Bronchial epithelial cell (primary cell): ENCODE measurements at places on chromosomes 12 and 14.

DNA sequence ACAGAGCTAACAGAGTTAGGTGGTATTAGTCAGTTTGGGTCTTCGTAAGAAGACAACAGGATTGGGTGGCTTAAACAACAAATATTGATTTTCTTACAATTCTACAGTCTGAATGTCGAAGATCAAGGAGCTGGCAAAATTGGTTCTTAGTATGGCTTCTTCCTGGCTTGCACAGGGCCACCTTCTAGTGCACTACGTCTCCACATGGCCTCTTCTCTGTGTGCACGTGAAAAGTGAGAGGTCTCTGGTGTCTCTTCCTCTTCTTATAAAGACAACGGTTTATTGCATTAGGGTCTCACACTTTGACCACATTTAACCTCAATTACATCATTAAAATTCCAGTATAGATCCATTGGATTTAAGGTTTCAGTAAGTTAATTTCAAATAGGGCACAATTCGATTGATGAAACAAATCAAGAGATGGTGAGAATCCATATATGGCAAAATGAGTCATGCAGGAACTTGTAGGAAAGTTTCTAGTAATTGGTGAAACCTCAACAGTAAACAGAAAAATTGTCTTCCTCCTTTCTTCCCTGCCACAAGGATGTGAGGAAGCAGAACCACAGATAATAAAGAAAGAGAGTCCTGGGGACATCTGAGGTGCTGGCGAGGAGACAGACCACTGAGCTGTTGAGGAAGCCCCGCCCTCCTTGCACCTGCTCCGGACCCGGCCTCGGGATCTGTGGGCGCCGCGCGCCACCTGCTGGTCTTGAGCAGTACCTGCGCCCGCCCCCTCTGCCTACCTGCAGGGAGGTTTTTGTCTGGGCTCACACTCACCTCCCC is 846.7 kb downstream of the TMEM121 start:
- no peak for DNase-seq

GRCh38 chr12:104462931-104463339 is 6.2 kb downstream of the CHST11 start:
- no peak for DNase-seq

GRCh38 chr14:100333311-100333710 is 10.2 kb downstream of the SLC25A47 start:
- no peak for DNase-seq

- no peak for DNase-seq
Measured at GRCh38 chr12:92444763-92445162, 258.0 kb upstream of the PLEKHG7 start.

DNA sequence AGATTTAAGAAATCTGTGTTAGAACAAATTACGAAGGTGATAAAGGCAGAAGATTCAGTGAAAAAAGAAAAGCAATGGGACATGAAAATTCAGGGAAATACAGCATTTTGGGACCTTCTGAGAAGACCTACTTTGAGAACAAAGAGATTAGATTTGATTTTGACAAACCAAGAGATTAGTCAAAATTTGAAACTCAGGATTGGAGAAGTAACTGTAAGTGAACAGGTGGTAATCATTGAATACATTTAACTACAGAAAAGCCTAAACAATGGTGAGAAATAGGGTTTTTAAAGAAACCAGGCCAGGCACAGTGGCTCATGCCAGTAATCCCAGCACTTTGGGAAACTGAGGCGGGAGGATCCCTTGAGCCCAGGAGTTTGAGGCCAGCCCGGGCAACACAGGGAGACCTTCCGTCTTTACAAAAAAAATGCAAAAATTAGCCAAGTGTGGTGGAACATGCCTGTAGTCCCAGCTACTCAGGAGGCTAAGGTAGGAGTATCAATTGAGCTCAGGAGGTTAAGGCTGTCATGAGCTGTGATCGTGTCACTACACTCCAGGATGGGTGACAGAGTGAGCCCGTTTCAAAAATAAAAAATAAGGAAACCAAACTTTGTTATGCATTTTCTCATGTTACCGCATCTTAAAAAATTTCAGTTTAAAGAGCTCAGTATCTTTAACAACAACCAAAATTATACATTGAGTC is 8.9 kb upstream of the SAV1 start:
- DNase-seq, result no peak

DNA sequence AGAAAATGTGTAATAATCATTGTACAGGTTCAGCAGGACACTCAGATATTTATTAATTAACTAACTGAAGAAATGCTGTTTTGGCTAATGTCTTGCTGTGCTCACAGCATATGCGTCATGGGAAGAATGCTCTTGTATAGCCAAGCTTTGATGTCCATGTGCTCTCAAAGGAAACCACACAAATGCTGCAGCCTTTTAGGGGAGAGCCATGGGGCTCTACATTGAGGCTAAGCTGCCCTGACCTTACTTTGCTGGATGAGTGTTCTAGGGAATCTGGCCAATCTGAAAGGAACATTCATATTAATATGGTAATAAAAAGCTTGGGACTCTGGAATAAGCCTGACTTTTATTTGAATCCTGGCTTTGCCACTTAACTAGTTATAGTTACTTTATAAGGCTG is 9.5 kb upstream of the CRADD start:
- no peak for DNase-seq

DNA sequence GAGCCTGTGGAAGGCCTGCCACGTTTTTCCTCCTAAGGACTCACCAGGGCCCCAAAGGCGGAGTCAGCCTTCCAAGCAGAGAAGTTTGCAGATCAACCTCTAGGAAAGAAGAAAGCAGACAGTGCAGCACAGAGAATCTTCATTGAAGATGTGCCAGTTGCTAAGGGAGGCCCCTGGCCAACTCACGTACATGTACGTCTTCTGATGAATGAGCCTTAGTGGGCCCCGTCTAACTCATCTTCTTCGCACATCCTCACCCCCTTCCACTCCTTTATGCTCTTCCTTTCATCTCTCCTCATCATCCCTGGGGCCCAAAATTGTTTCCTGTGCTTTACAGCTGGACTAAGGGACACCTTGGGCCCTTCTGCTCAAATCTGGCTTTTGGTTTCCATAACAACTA is 703.0 kb upstream of the TBX3 start:
- DNase-seq, result no peak

DNA sequence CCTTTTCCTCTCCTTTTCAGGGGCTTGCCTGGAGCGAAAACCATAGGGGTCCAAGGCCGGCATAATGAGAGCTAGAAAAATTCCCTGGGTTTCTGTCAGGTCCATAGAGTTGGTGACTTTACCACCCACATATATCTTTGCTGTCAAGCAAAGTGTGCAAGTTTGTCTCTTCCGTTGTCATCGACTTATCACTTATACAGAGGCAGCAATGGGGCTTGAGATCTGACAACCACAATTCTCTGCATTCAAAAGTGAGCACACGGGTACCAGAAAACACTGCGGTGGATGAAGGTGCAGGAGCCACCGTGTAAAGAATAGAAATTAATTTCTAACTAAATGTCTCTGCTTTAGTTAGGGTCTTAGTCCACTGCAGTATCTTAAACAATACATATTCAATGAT is 162.3 kb downstream of the DAD1 start:
- no peak for DNase-seq

GRCh38 chr14:68486809-68487208 is 306.1 kb downstream of the ZFP36L1 start:
- DNase-seq, result no peak

GRCh38 chr14:93368996-93369712 is 22.2 kb downstream of the COX8C start:
- no peak for DNase-seq

DNA sequence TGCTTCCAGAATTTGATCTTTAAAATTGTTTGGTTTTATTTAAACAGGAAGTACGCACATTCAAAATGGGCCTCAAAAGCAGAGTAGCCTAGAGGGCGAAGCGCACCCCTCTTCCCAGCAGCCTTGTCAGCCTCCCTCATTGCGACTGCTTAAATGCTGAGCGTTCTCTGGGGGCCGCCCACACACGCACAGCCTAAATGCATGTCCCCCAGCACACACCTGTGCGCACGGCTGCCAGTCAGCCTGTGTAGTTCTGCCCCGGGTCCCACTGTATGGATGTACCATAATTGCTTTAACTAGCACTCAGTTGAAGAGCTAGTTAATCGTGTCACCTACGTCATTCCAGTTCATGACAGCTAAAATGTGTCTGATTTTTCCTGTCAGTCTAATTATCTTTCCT is 79.3 kb downstream of the TESC start:
- DNase-seq, result no peak

- peak; percentile 91 for DNase-seq
Measured at GRCh38 chr14:90870950-90871604, 54.8 kb upstream of the TTC7B start.

DNA sequence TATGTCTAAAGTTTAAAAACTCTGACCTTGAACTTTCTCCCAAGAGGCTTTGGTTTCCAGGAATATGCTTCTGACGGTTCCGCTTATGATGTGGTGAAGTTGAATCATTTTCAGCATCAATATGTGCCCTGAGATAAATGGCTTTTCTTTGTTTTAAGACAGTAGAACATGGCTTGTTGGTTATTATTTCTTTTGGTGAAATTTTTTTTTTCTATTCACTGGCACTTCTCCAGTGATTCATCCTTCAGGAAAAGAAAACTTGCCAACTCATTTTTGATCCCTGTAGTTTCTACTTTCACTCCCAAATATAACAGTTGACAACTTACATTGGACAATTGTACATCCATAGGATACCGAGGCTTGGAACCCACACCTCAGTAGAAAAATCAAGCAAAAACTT is 1301.2 kb upstream of the FLRT2 start:
- DNase-seq, result no peak

DNA sequence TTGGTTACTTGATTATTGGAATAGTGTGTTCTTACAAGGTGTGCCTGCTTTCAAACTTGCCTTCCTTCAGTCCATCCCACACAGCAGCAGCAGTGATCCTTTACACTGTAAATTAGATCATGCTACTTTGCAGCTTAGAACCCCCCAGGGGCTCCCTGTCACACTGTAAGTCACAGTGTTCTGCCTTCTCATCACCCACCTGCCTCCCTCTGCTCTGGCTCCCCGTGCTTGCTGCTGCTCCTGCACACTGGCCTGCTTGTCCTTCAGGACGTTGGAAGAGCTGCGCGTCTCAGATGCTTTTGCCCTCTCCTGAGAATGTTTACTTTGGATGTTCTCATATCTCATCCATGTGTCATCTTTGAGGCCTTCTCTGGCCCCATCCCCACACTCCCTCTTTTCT is 27.3 kb downstream of the ZC3H14 start:
- DNase-seq, result no peak

DNA sequence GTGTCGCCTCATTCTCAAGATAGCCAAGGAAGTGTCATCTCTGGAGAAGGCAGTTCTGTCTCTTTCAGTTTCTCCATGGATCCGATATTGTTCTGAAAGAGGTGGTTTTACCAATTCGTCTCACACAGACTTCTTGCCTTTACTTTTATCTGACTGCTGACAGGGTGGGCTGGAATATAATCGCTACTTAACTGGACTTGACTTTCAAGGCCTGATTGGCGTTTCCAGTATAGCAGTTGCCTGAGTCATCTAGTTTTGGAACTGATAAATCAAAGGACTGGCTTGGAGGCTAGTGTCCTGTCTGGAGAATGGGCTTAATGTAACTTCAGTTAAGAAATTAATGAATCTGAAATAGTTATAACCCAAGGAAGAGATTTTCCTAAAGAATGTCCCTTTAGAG is 21.6 kb downstream of the PRKCH start:
- peak; percentile 15 for DNase-seq

DNA sequence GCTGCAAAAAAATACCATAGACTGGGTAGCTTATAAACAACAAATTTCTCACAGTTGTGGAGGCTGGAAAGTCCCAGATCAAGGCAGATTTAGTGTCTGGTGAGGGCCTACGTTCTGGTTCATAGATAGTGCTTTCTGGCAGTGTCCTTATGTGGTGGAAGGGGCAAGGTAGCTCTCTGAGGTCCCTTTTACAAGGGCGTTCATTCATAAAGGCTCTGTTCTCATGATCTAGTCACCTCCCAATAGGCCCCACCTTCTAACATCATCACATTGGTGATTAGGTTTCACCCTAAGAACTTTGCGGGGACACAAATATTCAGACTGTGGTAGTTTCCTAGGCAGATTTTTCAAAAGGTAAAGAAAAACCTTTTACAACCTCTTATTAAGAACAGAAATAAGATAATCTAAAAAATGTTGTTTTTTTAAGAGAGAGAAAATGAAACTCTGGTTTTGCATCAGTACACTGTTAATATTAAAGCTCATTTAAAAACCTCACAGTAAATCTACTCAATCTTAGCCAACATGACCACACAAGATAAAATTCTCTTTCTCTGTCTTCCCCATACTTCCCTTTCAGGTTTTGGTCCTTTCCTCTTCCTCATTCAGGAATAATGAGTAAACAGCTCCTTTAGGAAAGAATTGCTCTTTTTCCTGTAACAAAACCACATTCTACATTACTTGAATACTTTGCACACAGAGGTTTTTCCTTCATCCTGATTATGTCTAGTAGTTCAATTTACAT is 117.5 kb downstream of the UNC79 start:
- DNase-seq, result peak; percentile 60

- no peak for DNase-seq
Measured at GRCh38 chr12:64170730-64171129, 51.4 kb downstream of the KICS2 start.

DNA sequence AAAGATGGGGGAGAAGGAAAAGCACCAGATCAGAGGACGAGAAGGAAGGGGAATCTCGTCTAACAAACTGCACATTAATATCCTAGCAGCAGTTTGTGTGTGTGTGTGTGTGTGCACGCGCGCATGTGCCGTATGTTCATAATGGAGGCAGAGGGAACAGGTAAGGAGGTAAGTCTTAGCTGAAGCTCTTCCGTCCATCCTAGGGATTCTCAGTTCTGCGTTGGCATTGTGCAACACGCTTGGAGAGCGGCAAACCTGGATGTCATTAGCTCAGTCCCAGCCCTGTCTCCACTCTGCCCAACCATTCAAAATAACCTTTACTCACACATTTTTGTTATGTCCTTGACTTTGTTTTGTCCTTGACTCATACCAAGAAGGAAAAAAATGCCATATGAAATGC is 1.6 kb upstream of the C1R start:
- DNase-seq, result peak; percentile 14

DNA sequence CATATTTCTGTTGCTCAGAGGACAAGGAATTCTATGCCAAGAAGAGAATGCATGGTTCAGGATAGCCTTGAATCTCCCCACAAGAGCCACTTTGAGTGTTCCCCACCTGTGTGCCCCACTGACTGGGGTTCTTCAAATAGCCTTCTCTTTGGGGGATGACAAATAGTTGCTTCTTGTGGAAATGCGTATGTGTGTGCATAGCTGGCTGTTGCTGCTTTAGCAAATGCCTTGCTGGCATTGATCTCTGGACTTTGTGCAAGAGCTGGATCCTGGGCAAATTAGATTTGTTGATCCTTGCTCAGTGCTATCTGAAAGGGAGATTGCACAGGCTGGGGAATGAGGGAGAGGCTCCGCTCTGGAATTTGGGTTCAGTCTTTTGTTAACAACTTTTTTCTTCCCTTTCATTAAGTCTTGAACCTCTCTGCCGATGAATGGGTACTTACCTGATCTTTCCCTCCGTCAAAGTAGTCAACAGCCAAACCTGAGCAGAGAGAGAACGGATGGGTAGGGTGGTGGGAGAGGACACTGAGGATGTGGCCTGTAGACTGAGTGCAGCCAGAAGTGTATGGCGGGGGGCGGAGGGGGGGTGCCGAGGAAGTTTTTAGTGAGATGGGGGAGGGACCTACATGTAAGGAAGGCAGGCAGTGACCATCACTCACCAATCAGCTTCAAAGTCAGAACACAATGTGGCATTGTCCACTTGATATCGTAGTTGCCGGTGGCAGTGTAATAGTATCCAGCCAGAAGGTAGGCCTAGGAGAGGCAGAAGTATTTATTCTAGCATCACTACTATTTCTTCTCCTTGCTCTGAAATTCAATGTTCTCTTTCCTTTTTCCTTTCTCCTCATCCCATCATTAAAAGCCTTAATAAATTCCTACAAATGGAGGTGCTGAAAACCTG is 10.7 kb downstream of the EMG1 start:
- no peak for DNase-seq

GRCh38 chr14:51692646-51693045 is 40.9 kb downstream of the FRMD6 start:
- no peak for DNase-seq
